ENCODE measurements at places on chromosomes 13 and 19. TPM values are rescaled to one million over a fixed set of nuclear protein-coding genes. Genes with fewer than 3 reads are reported as not detected.
A peak's percentile ranks its signal among the peaks of the same experiment; 100 is the strongest.

The ZNF625 gene
- 3.9 TPM for total RNA-seq

The ZNF814 gene
- total RNA-seq, result 16.3 TPM

The GRK1 gene
- total RNA-seq, result not detected

GRCh38 chr19:54030895-54031586, 32.7 kb downstream of the VSTM1 start:
- no peak overlapping the region for H3K4me3 ChIP-seq
- no peak overlapping the region for H3K27ac ChIP-seq
- H3K27me3 ChIP-seq, result no peaks in the 10 kb centered on the region
- no peaks in the 10 kb centered on the region for H3K4me1 ChIP-seq
- DNase-seq, result peak; percentile 57
- no peaks in the 10 kb centered on the region for H3K36me3 ChIP-seq

- DNase-seq, result no peak
- no peak overlapping the region for H3K4me3 ChIP-seq
- H3K36me3 ChIP-seq, result no peaks in the 10 kb centered on the region
Measured at GRCh38 chr13:98224557-98224956, 47.5 kb upstream of the RNF113B start.

- no peaks in the 10 kb centered on the region for H3K27me3 ChIP-seq
- H3K36me3 ChIP-seq, result no peaks in the 10 kb centered on the region
- peaks cover 21% of the 10 kb centered on the region for H3K4me1 ChIP-seq
- DNase-seq, result no peak
- H3K4me3 ChIP-seq, result no peak overlapping the region
Measured at GRCh38 chr19:46656541-46656940, 4.4 kb downstream of the DACT3 start.

- H3K36me3 ChIP-seq, result peaks cover 3% of the 10 kb centered on the region
- H3K4me3 ChIP-seq, result peak overlapping the region; percentile 46
- DNase-seq, result peak; percentile 77
- peaks cover 89% of the 10 kb centered on the region for H3K4me1 ChIP-seq
- H3K27ac ChIP-seq, result peak overlapping the region; percentile 89
Measured at GRCh38 chr19:46892252-46893179, 31.7 kb downstream of the ARHGAP35 start.

GRCh38 chr19:709196-709964, 645 bp downstream of the PALM start:
- no peak overlapping the region for H3K4me3 ChIP-seq
- no peak overlapping the region for H3K27ac ChIP-seq
- no peaks in the 10 kb centered on the region for H3K27me3 ChIP-seq
- H3K4me1 ChIP-seq, result no peaks in the 10 kb centered on the region
- H3K36me3 ChIP-seq, result no peaks in the 10 kb centered on the region

DNA sequence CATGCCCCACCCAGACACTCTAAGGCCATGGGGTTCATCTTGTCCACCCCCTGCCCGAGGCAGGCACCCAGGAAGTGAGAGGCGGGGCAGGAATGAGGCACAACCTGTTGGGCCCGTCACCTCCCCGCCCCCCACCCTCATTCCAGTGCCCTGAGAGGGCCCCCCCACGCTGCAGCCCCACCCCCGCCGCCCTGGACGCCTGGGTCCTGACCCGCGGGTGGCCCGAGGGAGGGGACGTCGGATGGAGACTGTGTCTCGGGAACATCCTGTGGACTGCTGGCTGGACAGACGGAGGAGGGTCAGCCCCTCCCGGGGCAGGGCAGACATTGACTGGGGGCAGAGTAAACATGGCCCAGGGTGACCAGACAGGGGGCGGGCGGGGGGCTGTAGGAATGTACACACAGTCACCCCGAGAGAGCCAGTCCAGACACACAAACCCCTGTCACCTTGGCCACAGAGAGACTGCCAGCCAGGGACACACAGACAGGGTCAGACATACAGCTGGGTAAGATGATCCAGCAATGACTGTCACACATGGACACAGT, 7.4 kb upstream of the JUNB start:
- H3K36me3 ChIP-seq, result no peaks in the 10 kb centered on the region
- H3K4me3 ChIP-seq, result no peak overlapping the region
- H3K4me1 ChIP-seq, result peaks cover 68% of the 10 kb centered on the region

DNA sequence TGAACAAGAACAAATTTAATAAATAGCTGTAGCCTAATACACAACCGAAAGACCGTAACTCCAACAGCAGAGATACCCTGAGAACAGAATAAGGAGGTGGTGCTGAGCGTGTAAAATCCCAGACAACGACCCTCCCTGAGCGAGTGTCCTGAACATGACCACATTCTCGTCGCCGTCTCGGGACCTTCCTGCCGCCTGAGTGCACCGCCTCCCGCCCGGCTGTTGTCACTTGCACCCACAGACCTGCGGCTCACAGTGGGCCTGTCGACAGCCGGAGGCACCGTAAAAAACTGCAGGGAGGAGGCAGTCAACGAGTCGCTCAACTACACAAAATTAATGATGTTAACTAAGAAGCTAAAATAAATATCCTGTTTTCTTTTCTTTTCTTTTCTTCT, 35.8 kb upstream of the GRTP1 start:
- H3K4me1 ChIP-seq, result peaks cover 8% of the 10 kb centered on the region
- H3K36me3 ChIP-seq, result no peaks in the 10 kb centered on the region
- no peaks in the 10 kb centered on the region for H3K27me3 ChIP-seq
- no peak for DNase-seq

DNA sequence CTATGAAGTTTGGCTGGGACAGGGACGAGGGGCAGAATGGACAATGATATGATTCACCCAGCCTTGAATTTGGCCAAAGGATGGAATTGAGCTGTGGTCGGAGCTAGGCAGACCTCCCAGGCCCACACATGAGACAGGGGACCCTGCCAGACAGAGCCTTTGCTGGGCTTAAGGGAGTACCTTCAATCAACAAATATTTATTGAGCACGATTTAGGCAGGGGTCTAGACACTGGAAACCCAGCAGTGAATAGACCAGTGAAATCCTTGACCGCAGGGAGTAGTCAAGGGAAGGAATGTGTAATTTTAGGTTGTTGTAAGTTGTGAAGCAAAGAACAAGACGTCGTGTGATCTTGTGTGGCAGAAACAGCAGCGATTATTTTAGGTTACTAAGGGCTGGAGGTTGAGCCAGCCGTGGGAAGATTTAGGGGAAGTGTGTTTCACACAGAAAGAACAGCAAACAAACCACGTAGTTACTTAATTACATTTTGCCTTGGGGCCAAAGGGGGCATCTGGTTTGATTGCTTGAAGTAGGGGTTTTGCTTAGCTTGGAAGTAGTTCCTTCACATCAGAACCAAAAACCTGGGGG, 16.9 kb upstream of the AP1M2 start:
- no peaks in the 10 kb centered on the region for H3K27me3 ChIP-seq
- peak overlapping the region; percentile 91 for H3K27ac ChIP-seq
- peak overlapping the region; percentile 76 for H3K4me3 ChIP-seq
- H3K4me1 ChIP-seq, result peaks cover 22% of the 10 kb centered on the region
- DNase-seq, result peak; percentile 76
- no peaks in the 10 kb centered on the region for H3K36me3 ChIP-seq

GRCh38 chr13:111335298-111335697, 14.9 kb downstream of the TEX29 start:
- DNase-seq, result no peak
- H3K27me3 ChIP-seq, result no peaks in the 10 kb centered on the region
- no peak overlapping the region for H3K4me3 ChIP-seq
- peaks cover 67% of the 10 kb centered on the region for H3K36me3 ChIP-seq
